IMR-90 (cell line): ENCODE measurements at places on chromosomes 2 and 18. TPM values are rescaled to one million over a fixed set of nuclear protein-coding genes. Genes with fewer than 3 reads are reported as not detected.

The DLX1 gene
- 0.36 and 1.1 TPM in 2 replicates for total RNA-seq

The SERPINB11 gene
- 0.18 TPM in 1 of 2 replicates, not detected in the other for total RNA-seq

The NEUROD1 gene
- total RNA-seq = not detected in 2 replicates

The ITPRIPL1 gene
- total RNA-seq = 1.1 and 1.4 TPM in 2 replicates

The SERPINB8 gene
- total RNA-seq = 14.3 and 18.3 TPM in 2 replicates

The EDAR gene
- not detected in 2 replicates for total RNA-seq

GRCh38 chr2:132503701-132504100 is 87.1 kb downstream of the GPR39 start:
- H3K4me1 ChIP-seq = no peaks in the 10 kb centered on the region
- no peak overlapping the region for H3K27ac ChIP-seq
- no peaks in the 10 kb centered on the region for H3K27me3 ChIP-seq
- DNase-seq = peak; percentile 37

GRCh38 chr2:161900241-161900640 is 173.8 kb downstream of the DPP4 start:
- no peak overlapping the region for H3K4me3 ChIP-seq
- DNase-seq = no peak
- no peak overlapping the region for H3K27ac ChIP-seq
- no peaks in the 10 kb centered on the region for H3K36me3 ChIP-seq

DNA sequence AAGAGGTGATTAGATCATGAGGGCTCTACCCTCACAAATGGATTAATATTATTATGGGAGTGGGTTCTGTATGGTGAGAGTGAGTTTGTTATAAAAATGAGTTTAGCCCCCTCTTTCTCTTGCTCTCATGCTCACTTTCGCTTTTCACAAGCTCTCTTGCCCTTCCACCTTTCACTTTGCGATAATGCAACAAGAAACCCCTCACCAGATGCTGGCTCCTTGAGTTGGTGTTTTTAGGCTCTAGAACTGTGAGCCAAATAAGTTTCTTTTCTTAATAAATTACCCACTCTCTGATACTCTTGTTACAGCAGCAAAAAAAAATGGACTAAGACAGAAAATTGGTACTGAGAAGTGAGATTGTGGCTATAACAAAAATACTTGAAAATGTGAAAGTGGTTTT is 106.5 kb downstream of the EHBP1 start:
- no peak for DNase-seq
- no peaks in the 10 kb centered on the region for H3K36me3 ChIP-seq
- H3K4me1 ChIP-seq = peaks cover 4% of the 10 kb centered on the region
- no peak overlapping the region for H3K4me3 ChIP-seq
- H3K27ac ChIP-seq = no peak overlapping the region

DNA sequence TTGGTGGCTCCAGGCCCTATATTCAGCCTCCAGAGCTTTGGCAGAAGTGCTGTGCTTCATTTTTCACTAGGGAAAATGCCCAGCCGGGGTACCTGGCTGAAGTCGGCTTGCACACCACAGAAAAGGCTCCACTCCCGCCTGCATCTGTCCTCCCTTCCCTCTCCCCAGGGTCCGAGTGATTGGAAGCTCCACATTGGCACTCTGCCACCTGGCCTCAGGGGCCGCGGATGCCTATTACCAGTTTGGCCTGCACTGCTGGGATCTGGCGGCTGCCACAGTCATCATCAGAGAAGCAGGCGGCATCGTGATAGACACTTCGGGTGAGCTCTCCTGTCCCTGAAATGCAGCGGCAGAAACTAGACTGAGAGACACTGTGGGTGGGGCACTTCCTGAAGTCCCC is 47.4 kb downstream of the IMPA2 start:
- peaks cover 17% of the 10 kb centered on the region for H3K36me3 ChIP-seq
- H3K27ac ChIP-seq = no peak overlapping the region
- no peak overlapping the region for H3K4me3 ChIP-seq
- no peaks in the 10 kb centered on the region for H3K27me3 ChIP-seq
- H3K4me1 ChIP-seq = peaks cover 21% of the 10 kb centered on the region
- DNase-seq = no peak

DNA sequence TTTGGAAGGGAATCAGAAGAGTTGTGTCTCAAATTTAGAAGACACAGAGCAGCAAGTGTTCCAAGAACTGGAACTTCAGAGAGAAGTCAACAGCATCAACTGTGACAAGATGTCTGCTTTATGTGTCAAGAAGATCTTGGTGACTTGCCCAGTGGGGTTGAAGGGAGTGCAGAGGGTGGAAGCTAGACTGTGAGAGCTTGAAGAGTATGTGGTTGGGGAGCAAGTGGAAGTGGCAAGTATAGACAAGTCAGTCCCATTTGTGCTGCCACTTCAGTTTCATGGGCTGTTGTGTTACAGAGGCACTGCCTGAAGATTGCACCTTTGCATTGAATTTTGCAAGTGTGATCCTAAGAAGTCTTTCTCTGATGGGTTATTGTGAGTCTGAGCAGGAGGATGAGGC is 68.7 kb upstream of the MC2R start:
- no peaks in the 10 kb centered on the region for H3K4me1 ChIP-seq
- H3K36me3 ChIP-seq = no peaks in the 10 kb centered on the region
- no peak overlapping the region for H3K4me3 ChIP-seq
- DNase-seq = no peak

GRCh38 chr2:38178119-38178518 is 102.2 kb upstream of the CYP1B1 start:
- peaks cover 22% of the 10 kb centered on the region for H3K4me1 ChIP-seq
- H3K4me3 ChIP-seq = no peak overlapping the region
- H3K27ac ChIP-seq = peak overlapping the region; percentile 73; the same call in 1 of the 2 replicates
- no peak for DNase-seq

DNA sequence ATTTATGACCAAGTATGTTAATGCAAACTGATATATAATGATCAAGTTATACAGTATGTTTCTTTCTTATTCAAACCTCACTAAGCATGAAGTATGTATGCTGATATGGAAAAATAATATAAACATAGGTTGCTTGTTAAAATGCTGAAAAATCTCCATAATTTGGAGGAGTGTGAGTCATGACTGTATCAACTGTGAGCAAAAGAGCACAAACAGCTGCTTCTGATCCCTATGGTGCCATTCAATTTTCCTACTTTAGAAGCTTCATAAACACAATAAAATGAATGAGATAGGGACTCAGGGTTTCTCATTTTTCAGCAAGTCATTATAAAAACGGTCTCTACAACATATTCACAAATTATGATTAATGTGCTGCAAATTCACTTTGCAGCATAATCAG is 129.9 kb upstream of the TFPI start:
- H3K36me3 ChIP-seq = no peaks in the 10 kb centered on the region
- no peaks in the 10 kb centered on the region for H3K4me1 ChIP-seq
- H3K27ac ChIP-seq = no peak overlapping the region
- no peak overlapping the region for H3K4me3 ChIP-seq
- peak; percentile 51 for DNase-seq

DNA sequence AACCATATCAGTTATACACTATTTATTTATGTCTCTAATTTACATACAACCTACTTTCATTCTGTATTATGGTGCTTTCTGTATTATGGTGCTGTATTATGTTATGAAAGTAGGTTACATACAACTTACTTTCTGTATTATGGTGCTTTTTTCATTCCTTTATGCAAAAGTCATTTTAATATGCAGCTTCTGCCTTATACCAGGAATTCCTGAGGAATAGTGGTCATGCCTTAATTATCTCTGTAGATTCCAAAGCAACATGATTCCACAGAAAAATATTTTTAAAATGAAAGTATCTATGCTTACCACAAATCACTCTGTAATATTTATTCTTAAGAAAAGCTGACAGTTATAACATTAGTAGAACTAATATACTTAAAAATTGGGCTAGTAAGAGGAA is 922.0 kb upstream of the NRXN1 start:
- peak overlapping the region; percentile 62 for H3K27ac ChIP-seq
- peak; percentile 74 for DNase-seq
- no peaks in the 10 kb centered on the region for H3K36me3 ChIP-seq
- no peak overlapping the region for H3K4me3 ChIP-seq
- peaks cover 4% of the 10 kb centered on the region for H3K4me1 ChIP-seq

DNA sequence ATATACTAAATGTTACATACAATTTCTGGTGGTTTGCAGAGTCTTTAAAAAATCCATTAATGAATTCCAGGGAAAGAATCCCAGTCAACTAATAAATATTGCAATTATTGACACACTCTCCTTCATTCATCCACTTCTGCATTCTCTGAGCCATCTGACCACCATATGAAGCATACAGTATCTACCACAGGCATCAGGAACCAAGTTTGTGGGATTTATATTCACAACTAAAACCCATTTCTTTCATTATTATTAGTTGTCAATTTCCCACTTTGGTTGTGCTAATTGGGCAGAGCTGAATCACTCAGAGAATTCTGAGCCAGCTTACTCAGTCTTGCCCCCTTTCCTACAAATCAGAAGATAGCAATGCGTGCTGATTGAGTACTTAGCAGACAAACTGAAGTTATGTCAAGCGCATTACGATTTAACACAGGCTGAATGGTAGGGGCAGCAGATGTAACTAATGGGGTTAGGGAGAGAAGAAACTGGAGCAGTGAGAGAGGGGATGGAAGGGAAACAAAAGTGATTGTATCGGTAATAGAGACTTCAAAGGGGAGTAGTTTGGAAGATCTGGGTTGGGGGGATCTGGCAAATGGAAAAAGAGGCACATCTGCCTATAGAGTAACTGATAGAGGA is 52.3 kb downstream of the ZEB2 start:
- no peak overlapping the region for H3K27ac ChIP-seq
- H3K27me3 ChIP-seq = no peaks in the 10 kb centered on the region
- peaks cover 2% of the 10 kb centered on the region; the same call in 1 of the 2 replicates for H3K36me3 ChIP-seq
- DNase-seq = no peak

- no peaks in the 10 kb centered on the region for H3K27me3 ChIP-seq
- no peak for DNase-seq
- H3K36me3 ChIP-seq = no peaks in the 10 kb centered on the region
- H3K27ac ChIP-seq = no peak overlapping the region
Observed at GRCh38 chr2:54555318-54555837, 99.3 kb downstream of the SPTBN1 start.

- peaks cover 9% of the 10 kb centered on the region; the same call in 1 of the 2 replicates for H3K27me3 ChIP-seq
- no peaks in the 10 kb centered on the region for H3K4me1 ChIP-seq
- H3K27ac ChIP-seq = no peak overlapping the region
Observed at GRCh38 chr2:136031711-136032110, 46.3 kb upstream of the DARS1 start.

DNA sequence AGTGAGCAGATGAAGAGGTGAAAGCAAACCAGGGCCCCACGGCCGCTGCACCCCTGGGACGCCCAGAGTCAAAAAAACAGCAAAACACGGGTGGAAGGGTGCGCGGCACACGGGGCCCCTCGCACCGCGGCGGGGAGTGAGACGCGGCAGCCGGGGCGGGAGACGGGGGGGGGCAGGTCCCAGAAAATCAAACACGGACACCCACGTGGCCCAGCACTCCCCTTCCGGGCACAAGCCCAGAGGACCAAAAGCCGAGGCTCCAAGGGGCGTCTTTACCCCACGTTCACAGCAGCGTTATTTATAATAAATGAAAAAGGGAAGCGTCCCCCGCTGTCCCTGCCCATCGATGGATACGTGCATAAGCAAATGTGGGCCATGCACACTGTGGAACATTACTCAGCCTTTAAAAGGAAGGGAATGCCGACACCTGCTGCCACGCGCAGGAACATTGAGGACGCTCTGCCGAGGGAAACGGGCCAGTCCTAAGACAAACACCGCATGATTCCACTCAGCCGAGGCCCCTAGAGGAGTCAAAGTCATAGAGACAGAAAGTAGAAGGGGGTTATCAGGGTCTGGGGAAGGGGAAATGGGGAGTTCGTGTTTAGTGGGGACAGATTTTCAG is 677 bp upstream of the COPS9 start:
- peaks cover 15% of the 10 kb centered on the region; the same call in 1 of the 2 replicates for H3K36me3 ChIP-seq
- H3K4me1 ChIP-seq = peaks cover 9% of the 10 kb centered on the region
- DNase-seq = no peak
- peaks cover 15% of the 10 kb centered on the region for H3K27me3 ChIP-seq
- peak overlapping the region; percentile 31; the same call in 1 of the 2 replicates for H3K27ac ChIP-seq

GRCh38 chr18:10919851-10920250 is 229.5 kb downstream of the PIEZO2 start:
- no peaks in the 10 kb centered on the region for H3K36me3 ChIP-seq
- no peaks in the 10 kb centered on the region for H3K27me3 ChIP-seq
- H3K4me1 ChIP-seq = peaks cover 9% of the 10 kb centered on the region
- no peak for DNase-seq
- H3K4me3 ChIP-seq = no peak overlapping the region

- H3K4me3 ChIP-seq = no peak overlapping the region
- no peak for DNase-seq
- no peaks in the 10 kb centered on the region for H3K27me3 ChIP-seq
Observed at GRCh38 chr18:6315517-6316331, 99.0 kb downstream of the L3MBTL4 start.

GRCh38 chr18:56152551-56153310 is 485.7 kb downstream of the TXNL1 start:
- H3K4me1 ChIP-seq = no peaks in the 10 kb centered on the region; the same call in 1 of the 2 replicates
- DNase-seq = no peak
- no peaks in the 10 kb centered on the region for H3K27me3 ChIP-seq
- H3K4me3 ChIP-seq = no peak overlapping the region
- H3K27ac ChIP-seq = no peak overlapping the region

DNA sequence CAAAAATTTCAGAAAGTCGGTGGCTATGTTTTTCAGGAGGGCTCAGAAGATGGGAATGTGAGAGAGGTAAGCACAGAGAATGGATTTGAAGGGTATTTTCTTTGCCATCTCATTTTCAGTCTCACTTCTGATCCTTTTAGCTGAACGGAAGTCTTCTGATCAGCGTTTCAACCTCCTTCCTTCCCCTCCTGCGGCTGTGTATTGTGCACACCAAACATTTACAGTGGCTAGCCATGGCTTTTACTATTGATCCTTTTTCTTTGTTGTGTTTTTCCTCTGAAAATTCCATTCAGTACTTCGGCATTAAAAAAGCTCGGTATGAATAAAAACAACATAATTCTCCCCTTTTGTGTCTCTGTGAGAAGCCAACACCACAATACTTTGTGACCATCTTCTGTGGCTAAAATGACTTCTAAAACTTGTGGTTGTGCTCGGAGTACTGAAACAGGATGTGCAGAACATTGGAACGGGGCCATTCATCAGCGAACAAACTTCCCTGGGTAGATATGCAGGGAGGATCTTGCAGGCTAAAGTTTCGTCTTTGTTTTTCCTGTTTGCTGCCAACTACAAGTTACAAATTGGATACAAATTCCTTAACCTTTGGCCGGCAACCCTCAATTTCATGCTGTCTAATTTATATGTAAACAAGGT is 260.8 kb upstream of the FAM98A start:
- DNase-seq = no peak
- no peaks in the 10 kb centered on the region for H3K36me3 ChIP-seq
- H3K4me3 ChIP-seq = no peak overlapping the region
- no peaks in the 10 kb centered on the region for H3K27me3 ChIP-seq
- H3K4me1 ChIP-seq = no peaks in the 10 kb centered on the region
- no peak overlapping the region for H3K27ac ChIP-seq

DNA sequence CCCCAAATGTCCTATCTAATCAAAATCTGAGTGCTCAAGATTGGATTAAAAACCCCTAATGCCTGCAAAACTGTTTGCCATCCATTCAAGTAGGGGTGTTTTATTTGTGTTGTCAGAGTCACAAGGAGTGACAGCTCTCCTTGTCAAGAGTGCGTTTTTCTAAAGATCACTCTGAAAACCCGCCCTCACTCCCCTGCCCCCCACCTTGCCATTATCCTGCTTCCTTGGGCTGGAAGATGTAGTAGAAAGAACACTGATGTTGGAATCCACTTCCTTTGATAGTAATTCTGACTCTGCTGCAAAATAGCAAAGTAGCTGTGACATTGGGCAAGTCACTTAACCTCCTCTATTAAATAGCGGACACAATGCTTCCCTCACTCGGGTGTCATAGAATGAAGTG is 155.6 kb downstream of the TSN start:
- no peak overlapping the region for H3K27ac ChIP-seq
- no peaks in the 10 kb centered on the region for H3K4me1 ChIP-seq
- DNase-seq = no peak
- no peak overlapping the region for H3K4me3 ChIP-seq

GRCh38 chr2:69449906-69450305 is 12.7 kb upstream of the NFU1 start:
- no peaks in the 10 kb centered on the region for H3K36me3 ChIP-seq
- no peaks in the 10 kb centered on the region for H3K4me1 ChIP-seq
